ENCODE measurements at places on chromosomes 2 and 18. TPM values are rescaled to one million over a fixed set of nuclear protein-coding genes. Genes with fewer than 3 reads are reported as not detected.

CRIM1 gene
- 184 TPM for total RNA-seq

PKDCC gene
- 22.8 TPM for total RNA-seq

CPLX4 gene
- not detected for total RNA-seq

GPR35 gene
- 0.50 TPM for total RNA-seq

TMEM182 gene
- total RNA-seq, result 3.4 TPM
